DMS53 (cell line): ENCODE measurements at places on chromosomes 5 and 9.

- DNase-seq = no peak
Observed at GRCh38 chr9:87467187-87467586, 30.5 kb upstream of the DAPK1 start.

DNA sequence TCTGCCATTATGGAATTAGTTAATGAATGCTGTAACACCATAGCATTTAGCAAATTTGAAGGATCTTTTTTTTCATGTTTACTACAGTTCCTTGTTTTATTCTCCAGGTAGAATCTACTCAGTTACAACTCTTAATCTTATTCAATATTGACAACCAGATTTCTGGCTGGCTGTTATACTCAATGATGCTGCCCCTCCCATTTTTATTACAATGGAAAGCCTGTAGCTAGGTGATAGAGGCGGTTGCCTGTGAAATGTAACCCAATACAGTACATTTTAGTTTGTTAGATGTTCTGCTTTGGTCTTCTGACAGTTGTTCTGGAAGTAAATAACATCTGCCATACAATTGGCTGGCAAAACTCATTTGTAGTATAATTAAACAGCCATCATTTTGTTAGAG, 294.2 kb downstream of the DMRTA1 start:
- DNase-seq = no peak

- no peak for DNase-seq
Observed at GRCh38 chr9:74414325-74414724, 82.8 kb upstream of the RORB start.

DNA sequence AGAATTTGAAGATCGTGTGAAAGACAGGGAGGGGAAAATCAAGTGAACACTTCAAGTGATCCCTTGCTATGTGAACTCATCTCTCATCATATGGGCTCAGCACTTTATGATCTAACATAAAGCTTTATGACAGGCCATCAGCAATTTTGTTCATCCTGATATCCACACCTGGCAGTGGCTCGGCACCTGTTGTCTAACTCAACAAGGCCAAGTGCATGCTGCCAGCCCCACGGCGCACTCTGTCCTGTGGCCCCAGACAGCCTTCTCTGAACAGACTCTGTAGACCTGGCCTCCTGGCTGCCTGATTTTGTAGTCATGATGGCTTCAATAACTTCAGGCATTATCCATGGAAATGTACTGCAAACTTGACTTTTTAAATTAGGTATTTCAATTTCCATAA, 106.3 kb downstream of the MEF2C start:
- DNase-seq = no peak

GRCh38 chr9:135711391-135711790, 9.4 kb downstream of the KCNT1 start:
- peak; percentile 61 for DNase-seq

- no peak for DNase-seq
Observed at GRCh38 chr5:19048726-19049125, 939.3 kb downstream of the CDH18 start.

DNA sequence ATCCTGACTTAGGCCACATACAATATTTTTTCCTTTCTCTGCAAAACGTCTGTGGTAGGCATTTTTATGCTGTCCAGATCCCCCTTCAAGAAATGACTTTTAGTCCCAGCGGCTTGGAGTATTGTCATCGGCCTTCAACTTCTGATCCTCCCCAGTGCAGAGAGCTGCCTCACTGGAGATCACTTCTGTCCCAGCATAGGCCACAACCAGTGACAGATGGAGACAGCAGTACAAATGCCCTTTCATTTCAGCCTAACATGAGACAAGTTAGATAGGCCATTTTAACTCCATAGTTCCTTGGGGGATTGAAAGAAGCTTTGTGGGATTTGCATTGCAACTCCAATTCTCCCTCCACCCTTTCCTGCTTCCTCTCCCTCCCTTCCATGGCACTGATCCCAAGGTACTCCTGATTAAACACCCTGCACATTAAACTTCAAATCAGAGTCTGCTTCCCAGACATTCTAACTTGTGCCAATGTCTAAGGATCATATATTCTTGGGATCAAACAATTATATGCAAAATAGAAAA, 3.2 kb upstream of the MAMDC2 start:
- no peak for DNase-seq
